ENCODE measurements at places on chromosomes 1 and 21.

- DNase-seq = no peak
Measured at GRCh38 chr1:201190005-201190404, 619 bp upstream of the IGFN1 start.

DNA sequence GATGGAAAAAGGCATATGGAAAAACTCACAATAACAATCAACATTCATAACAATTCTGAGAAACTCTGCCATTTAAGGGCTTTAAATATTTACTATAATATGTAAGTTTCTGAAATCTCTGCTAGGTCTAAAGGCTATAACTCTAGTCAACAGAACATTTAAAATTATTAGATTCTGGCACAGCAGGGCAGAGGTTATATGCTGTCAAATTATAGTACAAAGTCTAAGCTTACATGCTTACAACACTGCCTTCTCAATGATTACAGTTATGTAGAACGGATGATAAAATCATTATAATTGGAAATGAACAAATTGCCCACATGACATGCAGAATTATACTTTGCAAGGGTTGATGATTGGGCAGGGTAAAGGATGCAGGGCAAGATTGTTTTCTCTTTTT, 97.7 kb downstream of the PIGK start:
- no peak for DNase-seq

GRCh38 chr1:9399510-9400424, 107.1 kb downstream of the SPSB1 start:
- no peak for DNase-seq

DNA sequence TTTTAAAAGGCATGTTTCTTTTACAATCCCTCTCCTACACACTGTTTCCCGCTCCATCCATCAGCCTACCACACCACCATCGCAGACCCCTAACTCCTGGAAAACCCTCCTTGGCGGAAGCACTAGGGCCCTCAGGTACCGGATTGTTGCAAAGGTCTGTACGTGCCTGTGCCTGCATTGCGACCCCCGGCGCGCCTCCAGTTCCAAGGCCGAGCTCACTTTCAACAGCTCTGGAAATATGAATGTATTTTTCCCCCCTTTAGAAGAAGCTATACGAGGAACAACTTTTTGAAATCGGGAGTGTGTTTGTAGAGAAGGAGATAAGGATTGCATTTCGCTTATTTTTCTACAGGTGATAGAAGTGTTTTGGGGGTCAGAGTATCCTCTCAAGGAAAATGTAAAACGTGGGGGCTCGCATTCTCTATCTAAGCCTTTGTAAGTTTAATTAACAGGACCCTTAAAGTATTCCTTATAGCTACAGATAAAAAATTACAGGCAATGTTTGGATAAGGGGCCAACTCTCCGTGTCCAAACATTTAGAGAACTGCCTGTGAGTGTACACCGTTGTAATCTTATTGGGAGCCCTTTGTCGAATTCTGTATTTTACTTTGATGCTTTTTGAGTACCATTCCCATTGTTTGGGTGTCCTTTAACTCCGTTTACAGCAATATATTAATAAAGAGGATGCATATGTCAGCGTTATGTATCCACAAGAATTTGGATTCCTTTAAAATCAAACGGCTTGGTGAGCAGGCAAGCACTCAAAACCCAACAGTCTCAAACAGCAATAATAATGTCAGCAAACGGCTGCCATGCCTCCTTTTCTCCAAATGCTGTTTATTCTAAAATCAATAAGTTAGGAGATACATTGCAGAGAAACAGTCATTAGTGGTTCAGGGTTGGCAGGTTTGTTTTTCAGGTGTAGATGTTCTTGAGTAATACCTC, 5.9 kb downstream of the PRRX1 start:
- DNase-seq = no peak

- DNase-seq = no peak
Measured at GRCh38 chr1:10105484-10105883, 72.7 kb downstream of the UBE4B start.
